NCI-H1417 treated with DMSO at 0.1 percent for 48 hours (cell line): ENCODE measurements at places on chromosomes 2 and 18.

GRCh38 chr2:150911766-150912280, 349.8 kb downstream of the RBM43 start:
- DNase-seq, result no peak

GRCh38 chr2:168589236-168590211, 133.5 kb downstream of the CERS6 start:
- no peak for DNase-seq

DNA sequence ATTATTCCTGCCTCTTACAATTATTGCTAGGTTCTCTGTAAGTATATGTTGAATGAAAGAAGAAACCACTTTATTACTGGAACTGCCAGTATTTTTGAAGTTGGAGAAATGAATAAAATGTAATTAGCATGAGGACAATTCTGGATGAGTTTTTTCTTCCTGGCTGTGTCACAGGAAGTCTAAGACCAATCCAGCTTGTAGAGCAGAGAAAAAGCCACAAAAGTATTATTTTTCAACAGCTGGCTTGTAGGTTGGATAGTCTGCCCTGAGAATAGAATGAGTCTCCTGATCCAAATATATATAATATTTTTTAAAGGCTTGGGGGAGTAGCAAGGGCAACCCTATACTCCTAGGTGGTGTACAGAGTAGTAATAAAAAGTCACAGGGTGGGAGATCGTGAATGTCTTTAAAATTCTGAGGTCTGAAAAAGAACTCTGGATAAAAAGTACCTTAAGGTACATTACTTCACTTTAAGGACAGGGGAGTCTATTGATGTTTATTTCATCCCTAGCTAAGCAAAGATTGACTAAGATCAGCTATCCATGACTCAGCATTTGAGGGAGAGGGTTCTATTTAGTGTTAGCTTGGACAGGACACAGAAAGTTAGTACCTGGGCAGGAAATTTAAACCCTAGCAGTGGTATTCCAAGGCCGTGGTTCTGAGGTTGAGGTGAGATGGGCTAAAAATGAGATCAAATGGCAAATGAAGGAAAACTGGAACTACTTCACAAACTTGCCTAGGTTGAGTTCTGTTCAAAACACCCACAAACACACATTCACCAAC, 31.7 kb downstream of the SLC40A1 start:
- DNase-seq, result no peak

DNA sequence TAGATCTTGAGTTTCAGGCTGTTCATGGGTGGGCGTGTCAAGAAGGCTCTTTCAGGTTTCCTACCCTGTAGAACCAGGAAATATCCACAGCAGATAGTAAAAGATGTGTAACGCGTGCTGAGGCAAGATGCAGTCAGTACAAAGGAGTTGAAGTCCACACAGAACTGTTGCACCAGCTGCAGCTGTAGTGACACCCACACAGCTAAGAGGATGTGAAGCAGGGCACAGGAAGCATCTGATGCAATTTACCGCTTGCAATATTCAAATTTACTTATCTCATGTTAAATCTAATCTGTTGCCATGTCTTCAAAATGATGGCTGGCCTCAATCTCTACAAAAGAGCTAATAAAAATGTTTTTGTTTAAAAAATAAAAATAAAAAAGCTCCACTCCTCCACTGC, 132.8 kb downstream of the ARHGAP15 start:
- no peak for DNase-seq

- no peak for DNase-seq
Measured at GRCh38 chr2:33492399-33493134, 16.1 kb downstream of the RASGRP3 start.

- DNase-seq, result no peak
Measured at GRCh38 chr18:58847383-58848071, 17.1 kb upstream of the ZNF532 start.

DNA sequence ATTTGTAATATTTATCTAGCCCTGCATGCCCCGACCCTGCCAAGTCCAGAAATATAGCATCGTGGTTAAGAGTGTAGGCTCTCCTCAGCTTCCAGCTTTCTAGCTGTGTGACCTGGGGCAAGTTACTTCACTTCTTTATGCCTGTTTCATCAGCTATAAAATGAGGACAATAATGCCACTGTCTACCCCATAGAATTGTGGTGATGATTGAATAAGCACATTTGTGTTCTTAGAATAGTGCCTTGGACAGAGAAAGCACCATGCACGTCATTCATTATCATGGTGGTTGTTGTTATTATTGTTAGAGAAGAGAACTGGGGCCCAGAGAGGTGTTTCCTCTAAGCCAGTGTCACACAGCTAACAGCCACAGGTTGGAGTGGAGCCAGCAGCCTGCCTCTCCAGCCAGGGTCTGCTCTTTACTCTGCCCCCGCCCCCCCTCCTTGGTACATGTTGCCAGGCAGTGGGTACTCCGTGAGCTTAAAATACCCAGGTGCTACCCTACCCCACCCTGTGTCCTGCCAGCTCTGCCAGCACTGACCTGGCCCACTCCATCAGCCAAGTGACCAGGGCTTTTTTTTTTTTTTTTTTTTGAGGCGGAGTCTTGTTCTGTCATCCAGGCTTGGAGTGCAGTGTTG, 202.1 kb downstream of the CTIF start:
- DNase-seq, result no peak

GRCh38 chr2:156333951-156334495, 1.5 kb upstream of the NR4A2 start:
- no peak for DNase-seq

- DNase-seq, result no peak
Measured at GRCh38 chr2:3293221-3293620, 84.4 kb downstream of the EIPR1 start.

- DNase-seq, result no peak
Measured at GRCh38 chr2:61196671-61197070, 34.7 kb downstream of the C2orf74 start.

- DNase-seq, result no peak
Measured at GRCh38 chr2:126886211-126886915, 12.3 kb upstream of the TEX51 start.

- DNase-seq, result no peak
Measured at GRCh38 chr2:132668189-132668823, 1.7 kb downstream of the LYPD1 start.

DNA sequence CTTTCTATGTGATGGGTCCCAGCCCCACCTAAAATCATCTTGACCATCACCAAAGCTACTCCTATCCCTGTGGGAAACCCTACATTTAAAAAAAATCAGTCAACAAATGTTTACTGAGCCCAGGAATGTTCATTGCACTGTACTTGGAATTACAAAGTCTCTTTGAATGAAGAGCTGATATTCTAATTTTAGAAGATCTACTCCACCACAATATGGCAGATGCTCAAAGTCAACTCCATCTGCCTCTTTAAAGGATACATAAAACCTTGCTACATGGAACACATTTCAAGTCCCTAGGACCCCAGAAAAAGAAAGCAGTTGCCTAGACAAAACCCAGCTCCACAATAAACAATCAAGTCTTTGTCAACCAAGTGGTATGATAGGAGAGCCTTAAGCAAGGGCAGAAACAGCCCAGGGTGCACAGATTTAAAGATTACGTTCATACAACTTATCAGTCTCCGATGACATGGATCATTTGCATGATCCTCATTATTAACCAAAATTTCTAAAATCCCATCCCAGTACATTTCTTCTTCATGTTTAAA, 234.3 kb upstream of the ACVR2A start:
- no peak for DNase-seq
